ENCODE measurements at places on chromosomes 1 and 21.

DNA sequence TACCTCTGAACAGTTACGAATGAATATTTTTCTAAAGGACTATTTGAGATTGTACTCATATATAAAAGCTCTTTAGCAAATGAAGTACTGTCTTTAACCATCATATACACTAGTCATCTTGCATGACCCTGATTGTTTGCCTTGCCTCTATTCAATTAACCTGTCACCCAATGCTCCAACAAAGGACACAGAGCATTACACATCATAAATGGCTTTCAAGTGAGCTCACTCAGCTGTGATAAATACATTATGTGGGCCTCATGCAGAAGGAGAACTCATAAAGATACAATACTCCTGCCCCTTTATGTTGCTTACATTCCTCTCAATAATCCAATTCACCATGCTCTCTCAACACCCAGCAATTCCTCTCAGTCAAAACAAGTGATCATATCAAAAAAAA lies 993.0 kb upstream of the PRMT6 start:
- DNase-seq: no peak

- no peak for DNase-seq
Observed at GRCh38 chr21:34522284-34522683, 10.3 kb upstream of the KCNE1 start.

DNA sequence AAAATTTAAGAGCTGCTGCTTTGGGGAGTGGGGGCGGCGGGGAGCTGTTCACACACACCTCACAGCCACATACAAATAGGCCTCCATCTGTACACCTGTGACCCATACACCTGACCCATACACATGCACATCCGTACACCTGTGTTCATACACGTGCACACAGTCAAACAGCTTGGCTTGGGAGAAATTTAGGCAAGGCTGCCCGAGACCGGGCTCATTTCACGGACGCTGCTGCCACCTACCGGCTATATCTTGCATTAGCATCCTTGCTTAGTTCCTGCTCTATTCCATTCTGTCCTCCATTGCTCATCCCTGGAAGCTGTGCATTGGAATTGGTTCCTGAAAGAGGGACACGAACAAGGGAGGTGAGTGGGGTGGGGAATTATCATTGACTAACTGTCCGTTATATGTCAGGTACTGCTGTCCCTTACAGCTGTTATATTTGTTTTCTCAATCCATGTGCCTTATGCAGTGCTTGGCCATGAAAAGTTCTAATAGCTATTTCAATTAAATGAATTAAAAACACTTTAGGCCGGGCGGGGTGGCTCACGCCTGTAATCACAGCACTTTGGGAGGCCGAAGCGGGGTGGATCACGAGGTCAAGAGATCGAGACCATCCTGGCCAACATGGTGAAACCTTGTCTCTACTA lies 37.1 kb upstream of the EPB41 start:
- peak; percentile 59 for DNase-seq

DNA sequence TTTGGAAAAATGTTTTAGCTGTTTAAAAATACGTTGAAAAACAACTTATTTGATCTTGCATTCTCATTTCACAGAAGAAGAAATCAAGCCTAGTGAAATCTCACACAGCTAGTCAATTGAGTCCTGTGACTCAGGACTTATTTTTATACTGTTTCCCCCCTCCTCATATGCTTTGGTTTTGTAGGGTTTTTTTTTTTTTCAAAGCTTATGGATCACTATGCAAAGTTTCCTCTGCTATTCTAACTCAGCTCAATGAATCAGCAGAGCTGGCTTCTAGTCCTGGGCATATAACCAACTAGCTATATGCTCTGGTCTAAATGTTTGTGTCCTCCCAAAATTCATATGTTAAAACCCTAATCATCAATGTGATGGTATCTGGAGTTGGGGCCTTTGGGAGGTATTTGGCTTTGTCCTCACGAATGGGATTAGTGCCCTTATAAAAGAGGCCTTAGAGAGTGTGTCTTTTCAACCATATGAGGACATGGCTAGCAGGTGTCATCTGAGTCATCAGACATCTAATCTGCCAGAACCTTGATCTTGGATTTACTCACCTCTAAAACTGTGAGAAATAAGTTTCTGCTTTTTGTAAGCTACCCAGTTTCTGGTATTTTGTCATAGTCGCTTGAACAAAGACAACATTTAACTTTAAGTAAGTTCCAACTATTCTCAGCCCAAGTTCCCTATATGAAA lies 317.2 kb upstream of the C1orf87 start:
- DNase-seq: no peak

DNA sequence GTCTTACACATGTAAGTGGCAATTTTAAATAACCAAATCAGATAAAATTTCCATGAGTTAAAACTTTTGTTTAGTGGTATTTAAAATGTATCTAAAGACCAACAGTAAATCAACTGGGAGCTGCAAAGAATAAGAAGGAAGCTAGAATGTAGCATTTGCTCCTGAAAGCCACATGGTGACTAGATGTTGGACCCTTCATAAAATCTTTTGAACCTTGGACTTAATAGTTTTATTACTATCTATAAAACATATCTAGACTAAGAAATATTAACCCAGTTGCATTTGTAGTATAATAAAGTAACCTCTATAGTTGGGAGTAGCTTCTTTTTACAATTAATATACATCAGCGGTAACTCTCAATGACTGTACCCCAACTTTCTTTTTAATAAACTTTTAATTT lies 72.1 kb downstream of the UBE4B start:
- no peak for DNase-seq

- no peak for DNase-seq
Observed at GRCh38 chr1:247833601-247834000, 8.1 kb downstream of the OR11L1 start.

DNA sequence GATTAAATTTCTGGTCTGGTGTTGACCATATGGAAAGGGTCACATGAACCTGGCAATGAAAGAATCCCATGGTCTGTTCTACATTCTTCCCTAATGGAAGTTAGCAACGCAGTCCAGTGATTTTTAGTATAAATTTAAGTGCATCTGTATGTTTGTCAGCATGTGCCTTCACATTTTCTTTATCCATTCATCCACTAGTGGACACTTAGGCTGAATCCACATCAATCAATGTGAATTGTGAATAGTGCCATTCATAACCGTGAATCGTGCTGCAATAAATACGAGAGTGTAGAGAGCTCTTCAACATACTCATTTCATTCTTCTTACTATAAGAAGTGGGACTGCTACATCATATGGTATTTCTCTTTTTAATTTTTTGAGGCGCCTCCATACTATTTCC lies 12.7 kb upstream of the IFI16 start:
- DNase-seq: no peak

DNA sequence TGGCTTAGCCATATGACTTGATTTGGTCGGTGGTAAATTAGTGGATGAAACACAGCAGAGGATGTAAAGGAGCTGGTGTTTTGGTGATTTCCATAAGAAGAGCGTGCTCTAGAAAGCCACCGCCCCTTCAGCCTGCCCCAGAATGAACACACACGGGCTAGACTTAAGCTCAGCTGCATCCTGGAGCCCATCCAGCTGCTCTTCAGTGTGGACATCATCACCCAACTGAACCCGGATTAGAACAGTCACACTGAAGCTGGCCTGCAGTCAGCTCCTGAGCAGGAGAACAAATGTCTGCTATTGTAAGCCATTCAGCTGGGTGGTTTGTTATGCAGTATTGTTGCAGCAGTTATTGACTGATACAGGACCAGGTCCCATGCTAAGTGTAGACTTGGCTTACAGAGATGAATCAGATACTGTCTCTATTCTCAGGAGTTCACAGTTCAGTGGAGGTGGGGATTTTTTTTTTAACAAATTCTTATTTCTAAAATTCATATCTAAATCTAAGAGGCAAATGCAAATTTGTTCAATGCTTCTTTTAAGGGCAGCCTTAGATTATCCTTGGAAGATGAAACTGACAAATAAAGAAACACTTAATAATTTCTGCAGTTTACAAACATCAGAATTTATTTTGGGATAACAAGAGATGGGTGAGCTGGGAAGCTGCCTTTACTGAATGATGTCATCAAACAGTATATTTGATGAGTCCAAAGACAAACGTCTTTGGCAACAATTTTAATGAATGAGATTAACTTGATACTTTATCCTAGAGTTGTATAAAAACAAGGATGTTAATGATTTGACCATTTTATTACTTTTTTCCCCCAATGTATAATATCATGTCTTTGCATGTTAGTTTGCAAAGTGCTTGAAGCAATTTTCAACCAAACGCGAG lies 251.2 kb downstream of the TRABD2B start:
- no peak for DNase-seq

GRCh38 chr1:150564051-150564991 lies 15.1 kb downstream of the MCL1 start:
- no peak for DNase-seq

GRCh38 chr1:160413716-160414115 lies 13.4 kb downstream of the VANGL2 start:
- no peak for DNase-seq

DNA sequence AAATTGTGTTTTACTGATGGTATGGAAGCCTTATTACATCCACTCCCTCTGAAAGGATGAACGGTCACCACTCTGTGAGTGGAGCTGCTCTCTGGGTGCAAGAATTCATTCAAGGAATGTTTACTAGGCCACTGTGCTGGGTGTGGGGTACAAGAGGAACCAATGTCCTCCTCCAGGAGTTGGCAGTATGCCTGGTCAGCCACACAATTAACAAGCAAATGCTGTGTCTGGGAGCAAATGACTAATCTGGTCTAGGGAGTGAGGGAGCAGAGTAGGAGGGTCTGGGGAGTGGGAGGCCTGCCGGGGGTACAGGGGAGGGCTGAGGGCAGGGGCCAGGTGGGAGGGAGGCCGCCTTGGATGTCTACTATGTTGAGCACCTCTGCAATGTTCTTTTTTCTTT lies 27.2 kb upstream of the TDRD10 start:
- no peak for DNase-seq

DNA sequence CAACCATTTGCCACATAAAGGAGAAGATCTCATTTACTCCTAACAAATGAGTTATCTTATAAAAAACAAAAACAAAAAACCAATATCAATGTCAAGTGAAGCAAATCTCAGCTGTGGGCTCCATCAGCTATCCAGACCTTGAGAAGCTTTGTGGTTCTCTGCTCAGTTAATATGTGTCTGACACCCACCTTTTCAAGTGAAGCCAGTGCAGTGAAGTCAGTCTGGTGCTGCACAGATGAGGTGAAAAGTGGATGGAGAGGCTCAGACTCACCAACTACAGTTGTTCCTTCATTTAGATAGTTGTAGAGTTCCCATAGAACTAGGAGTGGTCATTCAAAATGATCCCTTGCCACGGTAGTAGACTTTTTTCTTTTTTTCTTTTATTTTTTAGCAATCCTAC lies 106.8 kb downstream of the NTNG1 start:
- DNase-seq: no peak

DNA sequence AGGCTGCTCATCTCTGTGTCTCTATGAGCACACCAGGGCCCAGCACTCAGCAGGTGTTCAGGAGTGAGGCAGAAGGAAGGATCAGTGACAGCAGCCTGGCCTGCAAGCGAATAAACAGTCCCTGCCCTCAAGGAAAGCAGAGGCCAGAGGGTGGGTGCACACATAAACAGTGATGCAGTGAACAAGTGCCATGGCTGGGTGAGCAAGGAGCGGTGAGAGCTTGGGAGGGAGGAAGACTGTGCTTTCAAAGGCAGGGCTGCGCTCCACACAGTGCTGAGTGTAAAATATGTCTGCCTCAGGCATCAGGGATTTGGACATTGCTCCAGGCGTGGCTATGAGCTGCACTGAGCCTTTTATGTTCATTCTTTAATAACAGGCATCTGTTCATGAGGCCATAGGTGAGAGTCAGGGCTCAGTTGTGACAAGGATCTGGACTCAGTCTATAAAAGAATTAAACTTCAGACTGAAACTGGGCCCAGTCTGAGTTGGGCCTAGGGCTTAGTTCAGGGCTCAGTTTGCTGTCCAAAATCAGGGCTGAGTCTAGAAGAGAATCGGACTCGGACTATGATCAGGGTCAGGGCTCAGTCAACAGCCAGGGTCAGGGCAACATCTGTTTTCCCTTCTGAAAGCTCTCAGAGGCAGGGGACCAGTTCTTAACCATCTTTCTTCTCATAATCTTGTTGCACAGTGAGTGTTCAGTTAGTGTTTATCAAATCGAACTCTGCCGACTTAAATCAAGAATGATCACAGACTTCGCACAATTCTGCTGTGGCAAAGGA lies 213.7 kb downstream of the FOXD2 start:
- DNase-seq: no peak

GRCh38 chr1:7784492-7785071 lies 491 bp downstream of the PER3 start:
- DNase-seq: no peak

GRCh38 chr1:16014509-16015482 lies 3.0 kb downstream of the HSPB7 start:
- no peak for DNase-seq

GRCh38 chr1:66984491-66984890 lies 59.7 kb downstream of the MIER1 start:
- DNase-seq: no peak

DNA sequence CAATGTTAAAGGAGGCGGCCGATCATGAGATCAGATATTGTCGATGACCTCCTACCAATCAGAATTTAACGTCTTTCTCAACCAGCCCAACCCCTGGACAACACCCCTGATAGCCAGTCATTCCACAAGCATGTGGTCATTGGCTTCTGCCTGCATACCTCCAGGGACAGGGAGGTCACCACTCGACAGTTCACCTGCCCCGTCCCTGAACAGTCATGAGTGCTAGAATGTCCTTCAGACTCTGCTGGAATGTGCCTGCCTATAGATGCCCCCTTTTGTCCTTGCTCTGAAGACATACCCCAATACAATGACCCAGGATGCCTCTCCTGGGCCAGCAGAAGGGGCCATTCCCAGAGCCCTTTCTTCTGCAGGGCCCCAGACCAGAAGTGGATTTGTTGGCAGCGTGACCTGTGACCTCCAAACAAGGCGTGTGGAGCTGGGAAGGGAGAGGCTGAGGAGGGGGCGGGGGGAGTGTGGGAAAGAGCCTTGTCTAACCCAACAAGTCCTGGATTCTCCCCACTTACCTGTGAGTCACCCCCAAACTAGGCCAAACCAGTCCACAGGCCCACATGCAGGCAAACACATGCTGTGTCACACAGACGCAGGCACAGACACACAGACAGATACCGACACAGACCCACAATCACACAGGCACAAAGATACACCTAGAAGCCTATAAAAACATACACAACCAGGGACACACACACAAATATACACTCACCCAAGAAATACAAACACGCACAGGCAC lies 2.2 kb downstream of the CRYBG2 start:
- DNase-seq: no peak

- DNase-seq: no peak
Observed at GRCh38 chr1:100927276-100927675, 31.4 kb downstream of the SLC30A7 start.

Data from stimulated activated CD8-positive, alpha-beta memory T cell treated with anti-CD3 and anti-CD28 coated beads, Interleukin-4, amount 100 ng/mL, for 1 hour (primary cell).